ENCODE measurements at places on chromosomes 2 and 18. TPM values are rescaled to one million over a fixed set of nuclear protein-coding genes. Genes with fewer than 3 reads are reported as not detected.

DNA sequence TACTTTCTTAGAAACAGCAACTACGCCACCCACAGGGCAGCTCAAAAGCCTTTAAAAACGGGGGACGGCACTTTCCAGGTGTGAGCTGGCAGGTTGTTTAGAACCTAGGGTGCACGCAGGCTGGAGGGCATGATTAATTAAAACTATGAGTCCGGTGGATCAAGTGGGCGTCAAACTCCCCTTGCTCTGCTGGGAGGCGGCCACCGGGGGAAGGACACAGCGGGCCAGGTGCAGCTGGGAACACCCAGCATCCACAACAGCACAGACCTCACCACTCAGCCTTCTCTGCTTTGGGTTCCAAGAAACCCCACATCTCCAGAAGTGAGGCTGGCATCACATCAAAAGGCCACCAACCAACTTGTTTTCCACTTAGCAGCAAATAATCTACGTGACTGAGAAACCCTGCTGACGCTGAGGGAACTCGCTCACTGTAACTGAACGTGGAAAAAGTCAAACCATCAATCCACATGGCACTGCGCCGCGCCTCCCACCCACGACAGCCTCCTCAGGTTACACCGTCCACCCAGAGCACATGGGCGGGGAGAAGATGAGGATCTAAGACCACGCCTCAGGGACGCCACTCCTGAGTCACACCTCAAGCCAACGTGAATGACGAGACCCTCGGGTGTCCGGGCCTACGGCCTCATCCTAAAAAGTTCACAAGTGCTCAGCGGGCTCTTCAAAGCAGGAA, 118.2 kb downstream of the ZNF516 start:
- DNase-seq = no peak

ITGA4 gene
- total RNA-seq = 8.9 TPM

GRCh38 chr18:23209796-23210195, 74.5 kb downstream of the CABLES1 start:
- no peak for DNase-seq

RNF125 gene
- 0.65 TPM for total RNA-seq

SIX3 gene
- not detected for total RNA-seq

GRCh38 chr2:75025633-75026380, 67.4 kb downstream of the POLE4 start:
- no peak for DNase-seq

GAREM2 gene
- total RNA-seq = 0.57 TPM

GRCh38 chr2:43230951-43231827, 4.8 kb upstream of the ZFP36L2 start:
- DNase-seq = no peak

LYG1 gene
- 0.09 TPM for total RNA-seq

DNA sequence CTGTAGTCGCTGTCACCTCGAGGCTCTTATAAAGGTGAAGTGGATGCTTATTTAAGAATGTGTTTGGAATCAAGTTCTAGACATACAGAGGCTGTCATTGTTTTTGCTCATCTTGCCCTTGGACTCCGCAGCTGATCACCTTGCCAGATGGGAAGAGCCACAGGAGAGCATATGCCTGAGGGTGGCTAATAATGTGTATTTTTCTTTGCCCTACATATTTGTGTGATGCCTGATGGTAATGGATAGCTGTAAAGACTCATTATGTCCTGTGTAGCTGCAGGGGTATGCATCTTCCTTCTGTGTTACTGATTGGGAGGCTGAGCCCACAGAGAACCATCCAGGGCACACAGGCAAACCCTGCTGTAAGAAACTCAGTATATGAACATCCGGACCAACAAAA, 61.7 kb downstream of the PRKCE start:
- no peak for DNase-seq

- DNase-seq = peak; percentile 86
Measured at GRCh38 chr18:35513181-35513936, 15.6 kb upstream of the INO80C start.

- no peak for DNase-seq
Measured at GRCh38 chr2:188588235-188588634, 296.6 kb downstream of the GULP1 start.

GRCh38 chr2:240885566-240885965, 10.4 kb downstream of the MAB21L4 start:
- no peak for DNase-seq

GRCh38 chr2:100630473-100630977, 67.7 kb downstream of the PDCL3 start:
- DNase-seq = no peak
